ENCODE measurements at places on chromosomes 5 and 9. TPM values are rescaled to one million over a fixed set of nuclear protein-coding genes. Genes with fewer than 3 reads are reported as not detected.

The DCAF12 gene
- 38.8 TPM for total RNA-seq

The FBP1 gene
- total RNA-seq, result not detected

The SLC6A3 gene
- total RNA-seq, result not detected

The TTC33 gene
- 27.6 TPM for total RNA-seq

The TAF11L10 gene
- not detected for total RNA-seq

The GRAMD2B gene
- not detected for total RNA-seq

The BTNL8 gene
- total RNA-seq, result not detected

The KLHL3 gene
- total RNA-seq, result 0.37 TPM

The IFNB1 gene
- not detected for total RNA-seq

The IFNA16 gene
- total RNA-seq, result not detected

The OTULINL gene
- 1.2 TPM for total RNA-seq

The C6 gene
- total RNA-seq, result not detected

The INVS gene
- total RNA-seq, result 19.5 TPM

The PKD2L2 gene
- not detected for total RNA-seq

The EIF4E1B gene
- total RNA-seq, result not detected

The TMOD1 gene
- 1.3 TPM for total RNA-seq

The TMC1 gene
- total RNA-seq, result not detected

The SLC6A18 gene
- not detected for total RNA-seq

The SPIN1 gene
- total RNA-seq, result 64.4 TPM

The ZSWIM6 gene
- total RNA-seq, result 3.8 TPM

The FBXL17 gene
- 18.0 TPM for total RNA-seq

The SPAG8 gene
- total RNA-seq, result 0.99 TPM

The NR6A1 gene
- total RNA-seq, result 1.2 TPM

The C9orf152 gene
- not detected for total RNA-seq

The ROPN1L gene
- total RNA-seq, result 2.5 TPM

The TEX48 gene
- not detected for total RNA-seq

The GRIA1 gene
- total RNA-seq, result not detected

The MFAP3 gene
- total RNA-seq, result 61.2 TPM

The GPR150 gene
- total RNA-seq, result not detected

The CORO2A gene
- total RNA-seq, result 2.1 TPM

The TXNDC8 gene
- total RNA-seq, result not detected

The CDH10 gene
- total RNA-seq, result 2.5 TPM

The ENTREP1 gene
- 0.08 TPM for total RNA-seq

The IFNK gene
- not detected for total RNA-seq

The CTSV gene
- total RNA-seq, result 10.7 TPM

The SREK1IP1 gene
- 6.1 TPM for total RNA-seq

The CCDC187 gene
- total RNA-seq, result not detected

The IFNA13 gene
- not detected for total RNA-seq

Data from H4 (cell line).